ENCODE measurements at places on chromosomes 1 and 21.
A peak's percentile ranks its signal among the peaks of the same experiment; 100 is the strongest.

GRCh38 chr1:23506376-23507107 is 22.6 kb upstream of the ASAP3 start:
- DNase-seq, result no peak

DNA sequence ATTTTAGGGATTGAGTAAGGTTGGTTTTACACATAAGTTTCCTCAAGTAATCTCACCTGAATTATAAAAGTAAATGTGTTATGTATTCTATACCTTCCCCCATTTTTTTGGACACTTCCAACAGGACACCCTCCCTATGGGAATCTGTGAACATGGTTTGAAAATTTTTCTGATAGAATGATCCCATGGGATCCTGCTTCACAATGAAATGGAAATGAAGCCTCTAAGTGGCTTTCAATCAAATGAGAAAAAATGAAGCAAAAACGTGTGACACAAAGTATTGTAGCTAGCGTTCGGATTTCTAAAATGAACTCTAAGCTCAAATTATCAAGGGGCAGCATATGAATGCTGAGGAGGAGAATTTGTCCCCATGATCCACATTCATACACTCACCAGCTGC is 1006.8 kb downstream of the ADGRL2 start:
- no peak for DNase-seq

- no peak for DNase-seq
Observed at GRCh38 chr1:36465731-36466369, 1.7 kb upstream of the MRPS15 start.

- DNase-seq, result no peak
Observed at GRCh38 chr1:228072658-228073043, 9.9 kb upstream of the ARF1 start.

- no peak for DNase-seq
Observed at GRCh38 chr1:227942021-227942715, 5.6 kb downstream of the WNT9A start.

DNA sequence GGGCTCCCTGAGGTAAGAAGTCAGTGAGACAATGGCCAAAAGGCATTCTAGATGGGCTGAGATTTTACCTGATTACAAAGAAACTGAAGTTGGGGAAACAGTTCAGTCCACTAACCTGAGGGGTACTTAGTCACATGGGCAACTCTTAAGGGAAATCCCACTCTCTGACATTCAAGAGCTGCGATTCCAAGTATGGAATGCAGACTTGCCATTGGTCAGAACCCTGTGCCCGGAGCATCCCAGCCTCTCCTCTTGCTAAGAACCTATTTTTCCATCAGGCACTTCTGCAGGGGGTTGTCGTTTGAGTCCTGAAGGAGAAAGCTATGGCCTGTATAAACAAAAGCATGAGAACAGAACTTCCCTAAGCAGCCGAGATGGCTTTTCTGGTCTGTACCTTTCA is 434.9 kb upstream of the DAB1 start:
- no peak for DNase-seq

GRCh38 chr1:19817160-19817559 is 2.1 kb upstream of the RNF186 start:
- no peak for DNase-seq

DNA sequence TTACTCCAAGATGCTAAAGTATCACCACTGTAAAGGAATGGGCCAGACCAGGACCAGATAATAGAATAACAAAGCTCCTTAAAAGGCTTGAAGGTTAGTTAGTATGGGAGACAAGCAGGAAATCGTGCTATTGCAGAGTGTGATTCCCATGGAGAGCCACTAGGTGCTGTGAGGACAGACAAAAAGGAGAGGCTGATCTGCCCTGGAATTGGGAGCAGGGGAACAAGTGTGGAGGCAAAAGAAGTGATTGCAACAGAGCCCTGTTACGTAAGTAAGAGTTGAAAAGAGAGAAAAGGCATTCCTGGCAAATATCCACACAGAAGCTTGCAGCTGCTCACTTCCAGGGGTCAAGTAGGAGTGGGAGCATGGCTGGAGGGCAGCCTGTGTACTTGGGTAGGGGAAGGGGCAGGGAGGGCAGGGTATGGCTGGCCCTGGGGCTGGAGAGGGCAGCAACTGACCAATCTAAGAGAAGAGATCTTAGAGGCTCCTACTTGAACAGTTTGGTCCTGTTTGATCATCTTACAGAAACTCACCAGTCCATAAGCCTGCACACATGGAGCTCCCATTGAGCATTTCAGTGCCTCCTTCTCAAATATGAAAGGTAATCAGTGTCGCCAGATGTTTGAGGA is 207.7 kb upstream of the GJB5 start:
- DNase-seq, result peak; percentile 1

DNA sequence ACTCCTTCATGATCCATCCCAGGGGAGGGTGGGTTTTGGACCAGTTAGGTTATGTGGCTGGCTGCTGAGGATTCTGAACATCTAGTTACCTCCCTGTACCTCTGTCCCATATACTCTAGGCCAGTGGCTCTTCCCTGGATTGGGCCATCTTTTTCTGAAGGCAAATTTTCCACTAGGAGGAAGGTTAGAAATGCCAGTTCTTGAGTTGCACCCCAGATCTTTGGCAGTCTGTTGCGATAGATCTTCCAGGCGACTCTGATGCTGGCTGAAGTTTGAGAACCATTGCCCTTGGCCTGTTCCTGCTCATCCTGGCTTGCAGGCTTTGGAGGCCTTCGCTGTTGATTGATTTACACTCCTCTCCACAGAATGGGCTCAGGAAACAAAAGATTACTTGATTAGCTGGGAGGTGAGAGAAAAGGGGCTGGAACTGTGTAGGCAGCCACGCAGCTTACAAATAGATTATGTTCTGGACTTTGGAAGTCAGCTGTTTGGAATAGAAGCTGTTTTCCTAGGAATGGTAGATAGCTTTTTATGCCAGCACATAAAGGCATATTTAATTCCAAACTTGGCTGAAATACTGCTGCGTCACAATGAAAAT is 110.1 kb downstream of the MRPS6 start:
- DNase-seq, result no peak

DNA sequence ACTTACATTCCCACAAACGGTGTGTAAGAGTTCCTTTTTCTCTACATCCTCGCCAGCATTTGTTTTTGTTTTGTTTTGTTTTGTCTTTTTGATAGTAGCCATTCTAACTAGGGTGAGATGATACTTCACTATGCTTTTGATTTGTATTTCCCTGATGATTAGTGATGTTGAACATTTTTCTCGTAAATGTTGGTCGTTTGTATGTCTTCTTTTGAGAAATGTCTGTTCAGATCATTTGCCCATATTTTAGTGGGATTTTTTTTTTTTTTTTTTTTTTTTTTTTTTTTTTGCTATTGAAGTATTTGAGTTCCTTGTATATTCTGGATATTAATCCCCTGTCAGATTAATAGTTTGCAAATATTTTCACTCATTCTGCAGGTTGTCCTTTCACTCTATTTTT is 19.2 kb upstream of the GPR161 start:
- DNase-seq, result no peak

DNA sequence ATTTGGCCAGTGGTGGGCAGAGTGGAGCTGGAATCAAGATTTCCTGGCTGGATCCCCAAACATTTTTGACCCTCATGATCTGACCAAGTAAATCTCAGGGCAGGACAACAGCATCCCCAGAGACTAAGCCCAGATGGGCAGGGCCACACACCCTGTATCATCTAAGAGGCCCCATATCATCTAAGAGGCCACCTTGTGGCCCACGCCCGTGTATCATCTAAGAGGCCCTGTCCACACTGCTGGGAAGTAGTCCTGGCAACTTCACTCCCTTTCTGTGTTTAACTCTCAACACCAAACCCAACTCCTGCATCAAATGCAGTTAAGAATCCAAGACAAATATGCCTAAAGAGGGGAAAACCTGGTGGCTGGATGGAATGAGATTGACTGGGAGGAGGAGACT is 81.6 kb upstream of the SSX2IP start:
- no peak for DNase-seq

- peak; percentile 38 for DNase-seq
Observed at GRCh38 chr1:55211863-55212262, 3.3 kb downstream of the USP24 start.

GRCh38 chr1:214660900-214661299 is 57.9 kb downstream of the CENPF start:
- DNase-seq, result no peak

DNA sequence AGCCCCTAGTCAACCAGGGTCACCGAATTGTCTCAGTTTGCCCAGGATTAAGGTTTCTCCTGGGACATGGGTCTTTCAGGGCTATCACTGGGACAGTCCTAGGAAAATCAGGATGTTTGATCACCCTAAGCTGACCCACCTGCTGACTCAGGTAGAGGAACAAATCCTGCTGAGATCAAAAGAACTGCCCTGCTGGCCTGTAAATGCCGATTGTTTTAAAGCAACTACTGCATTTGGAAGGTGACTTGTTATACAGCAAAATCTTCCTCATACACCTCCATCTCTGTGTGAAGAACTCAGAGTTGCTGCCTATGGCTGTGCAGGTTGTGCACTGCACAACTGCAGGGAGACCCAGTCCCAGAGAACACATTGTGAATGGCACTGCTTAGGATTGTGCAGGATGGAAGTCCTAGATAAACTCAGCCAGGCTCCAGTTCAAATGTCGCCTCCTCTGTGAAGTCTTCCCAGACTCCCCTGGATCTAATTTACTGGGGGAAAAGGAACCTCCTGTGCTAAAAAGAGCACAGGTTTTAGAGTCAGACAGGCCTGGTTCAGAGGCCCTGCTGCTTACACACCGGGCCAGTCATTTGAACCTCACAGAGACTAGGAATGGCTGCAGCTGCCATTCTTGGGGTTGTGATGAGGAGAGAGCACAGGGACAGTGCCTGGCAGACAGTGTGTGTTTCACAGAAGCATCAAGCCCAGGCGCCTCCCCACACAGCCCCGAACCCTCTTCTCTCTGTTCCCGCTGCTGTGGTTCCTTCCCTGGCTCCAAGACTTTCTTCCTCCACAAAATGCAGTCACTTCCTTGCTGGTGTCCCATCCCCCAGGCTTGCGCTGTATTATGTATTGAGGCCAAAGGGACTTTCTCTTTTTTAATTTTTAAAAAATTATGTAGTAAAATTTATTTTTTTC is 23.2 kb upstream of the LRP8 start:
- DNase-seq, result no peak

DNA sequence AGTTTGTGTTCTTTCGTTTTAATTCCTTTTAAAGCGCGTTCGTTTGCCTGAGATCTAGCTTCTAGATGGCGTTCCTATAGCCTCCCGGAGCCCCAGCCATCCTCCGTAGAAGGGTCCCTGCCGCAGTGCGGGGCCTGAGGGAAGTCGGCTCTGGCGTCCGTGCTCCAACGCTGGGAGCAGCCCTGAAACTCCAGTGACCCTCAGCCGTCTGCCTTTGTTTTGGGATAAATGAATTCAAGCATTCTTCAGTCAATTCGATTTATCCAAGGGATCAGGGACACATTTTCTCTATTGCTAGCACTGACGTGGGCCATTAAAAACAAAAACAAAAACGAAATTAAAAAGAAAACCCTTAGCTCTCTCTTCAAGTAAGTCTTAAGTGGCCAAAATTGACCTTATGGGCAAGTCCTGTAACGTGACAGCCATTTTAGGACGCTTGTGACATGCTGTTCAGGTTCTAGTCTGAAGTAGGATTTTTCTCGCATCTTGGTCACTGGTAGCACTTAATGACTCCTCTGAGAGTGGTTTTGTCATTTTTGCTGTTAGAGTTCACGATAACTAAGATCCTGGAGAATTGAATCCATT is 742 bp upstream of the HSPA13 start:
- no peak for DNase-seq

DNA sequence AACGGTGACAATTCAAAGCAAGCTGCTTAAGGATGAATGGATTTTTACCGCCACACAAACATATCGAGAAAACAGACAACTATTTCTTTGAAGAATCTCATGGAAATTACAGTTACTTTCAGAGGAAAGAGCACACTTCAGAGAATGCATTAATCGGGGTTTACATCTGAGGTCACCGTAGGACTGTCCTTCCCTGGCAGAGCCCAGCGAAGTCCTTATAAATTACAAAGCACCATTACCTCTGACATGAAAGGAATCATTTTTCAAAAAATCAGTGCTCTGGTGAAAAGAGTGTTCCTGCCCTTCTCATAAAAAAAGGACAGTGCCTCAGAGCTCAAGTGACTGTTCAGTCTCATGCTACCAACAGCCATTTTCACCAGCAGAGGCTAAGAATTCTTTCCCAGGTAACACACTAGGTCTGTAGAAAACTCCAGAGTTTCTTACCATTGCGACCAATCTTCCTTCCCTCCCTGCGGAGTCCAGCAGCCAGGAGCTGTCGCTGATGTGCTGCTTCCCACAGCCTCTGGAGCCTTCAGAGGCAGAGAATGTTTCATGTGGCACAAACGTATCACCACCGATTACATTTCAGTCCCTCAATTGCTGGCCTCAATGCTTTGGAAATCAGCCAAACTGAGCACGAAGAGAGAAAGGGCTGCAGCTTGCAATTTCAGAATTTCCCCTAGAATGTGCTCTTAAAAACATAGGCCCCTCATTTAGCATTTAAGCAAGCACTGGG is 75.4 kb downstream of the PLD5 start:
- DNase-seq, result no peak

- DNase-seq, result no peak
Observed at GRCh38 chr1:206490771-206491405, 16.4 kb upstream of the RASSF5 start.

- no peak for DNase-seq
Observed at GRCh38 chr1:2558861-2559260, 2.7 kb downstream of the TNFRSF14 start.

GRCh38 chr1:210446479-210446878 is 117.8 kb downstream of the HHAT start:
- peak; percentile 12 for DNase-seq

DNA sequence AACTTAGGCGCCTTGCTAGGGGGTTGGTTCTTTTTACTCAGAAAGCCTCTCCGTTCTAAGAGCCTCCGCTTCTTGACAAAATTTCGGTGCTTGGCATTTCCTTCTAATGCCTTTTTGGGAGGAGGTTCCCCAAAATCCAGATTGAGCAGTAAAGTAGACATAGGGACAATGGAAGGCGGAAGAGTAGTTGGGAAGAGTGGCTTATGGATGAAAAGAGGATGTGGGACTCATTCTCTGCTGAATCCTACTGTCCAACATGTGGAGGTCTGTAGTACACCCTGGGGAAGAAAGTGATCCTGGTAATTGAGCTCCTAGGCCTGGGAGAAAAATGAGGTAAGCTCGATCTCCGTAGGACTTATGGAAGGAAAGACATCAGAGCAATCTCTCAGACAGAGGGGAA is 777 bp upstream of the METTL25B start:
- no peak for DNase-seq
